NCI-H510A (cell line): ENCODE measurements at places on chromosomes 1 and 21.

GRCh38 chr21:25464275-25464674, 143.0 kb downstream of the MRPL39 start:
- no peak for DNase-seq

- DNase-seq: no peak
These were observed 109.5 kb upstream of the LMO4 start for GRCh38 chr1:87219141-87219540.

- no peak for DNase-seq
These were observed 106.0 kb downstream of the PTPRU start for GRCh38 chr1:29342351-29342750.

DNA sequence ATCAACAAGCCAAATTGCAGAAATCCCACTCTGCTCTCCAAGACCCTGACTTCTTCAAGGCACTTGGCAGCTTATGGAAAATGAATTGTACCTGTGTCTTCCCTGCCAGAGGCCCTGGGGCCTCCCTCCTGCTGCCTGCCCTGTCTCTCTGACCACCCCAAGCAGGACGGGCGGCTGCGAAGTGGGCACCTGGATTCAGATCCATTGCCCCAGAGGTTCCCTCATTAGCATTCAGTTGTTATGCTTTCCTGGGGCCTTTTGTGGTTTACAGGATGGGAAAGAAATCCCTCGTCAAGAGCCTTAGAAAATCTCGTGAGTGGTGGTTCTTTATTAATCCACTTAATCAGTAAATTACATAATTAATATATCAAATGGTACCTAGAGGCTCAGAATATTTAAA, 179.3 kb downstream of the TNR start:
- DNase-seq: no peak

- no peak for DNase-seq
These were observed 166.4 kb downstream of the PSMG1 start for GRCh38 chr21:39016740-39017315.

GRCh38 chr1:44924835-44925464, 61.4 kb downstream of the EIF2B3 start:
- DNase-seq: no peak

DNA sequence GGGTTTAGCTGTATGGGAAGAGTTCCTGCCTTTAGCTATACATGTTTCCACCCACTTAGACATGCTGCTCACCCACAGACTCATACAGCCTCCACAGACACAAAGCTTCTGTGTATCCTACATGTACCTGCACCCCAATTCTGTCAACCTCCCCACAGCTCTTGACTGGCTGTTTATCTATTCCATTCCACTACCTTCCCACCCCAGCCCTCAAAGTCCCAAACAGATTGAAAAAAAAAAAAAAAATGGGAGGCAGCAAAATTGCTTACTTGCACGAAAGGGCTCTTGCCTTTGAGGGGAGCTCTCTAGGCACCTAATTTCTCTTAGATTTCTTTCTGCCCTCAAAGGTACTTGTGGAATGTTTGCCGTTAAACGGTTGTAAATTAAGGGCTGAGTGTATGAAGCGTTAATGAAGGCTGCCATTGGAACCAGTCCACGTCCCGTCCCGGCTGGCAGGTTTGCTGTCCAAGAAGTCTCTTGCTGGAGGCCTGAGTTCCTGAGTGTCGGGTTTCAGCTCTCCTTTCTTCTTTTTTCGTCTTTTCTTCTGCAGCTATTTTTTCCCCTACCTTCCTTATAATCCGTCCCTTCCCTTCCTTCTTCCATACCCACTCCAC, 43.6 kb downstream of the PBX1 start:
- no peak for DNase-seq

DNA sequence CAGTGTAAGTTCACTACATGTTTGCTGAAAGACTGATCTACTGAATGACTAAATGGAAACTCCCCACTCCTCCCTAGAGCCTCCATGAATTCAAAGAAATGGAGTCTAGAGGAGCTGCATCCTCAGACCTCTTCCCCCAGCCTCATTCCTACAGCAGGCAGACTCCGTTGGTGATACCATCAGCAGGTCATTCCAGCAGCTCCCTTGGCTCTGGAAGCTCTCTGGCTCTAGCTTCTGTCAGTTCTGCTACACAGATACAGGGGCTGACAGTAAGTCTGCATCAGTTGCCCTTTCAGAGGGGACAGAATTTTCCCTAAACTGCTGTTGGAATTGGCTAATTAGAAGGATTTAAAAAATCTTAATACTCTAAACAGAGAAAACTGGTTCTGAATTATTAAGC, 31.7 kb upstream of the DMRTA2 start:
- no peak for DNase-seq

- no peak for DNase-seq
These were observed 23.4 kb upstream of the ARF1 start for GRCh38 chr1:228058949-228059633.

GRCh38 chr1:62875676-62876075, 91.7 kb downstream of the ATG4C start:
- no peak for DNase-seq

GRCh38 chr1:7376676-7377075, 394.4 kb upstream of the VAMP3 start:
- no peak for DNase-seq

GRCh38 chr1:84206375-84206774, 62.3 kb downstream of the PRKACB start:
- DNase-seq: no peak

GRCh38 chr1:62306065-62306464, 13.2 kb downstream of the KANK4 start:
- no peak for DNase-seq

DNA sequence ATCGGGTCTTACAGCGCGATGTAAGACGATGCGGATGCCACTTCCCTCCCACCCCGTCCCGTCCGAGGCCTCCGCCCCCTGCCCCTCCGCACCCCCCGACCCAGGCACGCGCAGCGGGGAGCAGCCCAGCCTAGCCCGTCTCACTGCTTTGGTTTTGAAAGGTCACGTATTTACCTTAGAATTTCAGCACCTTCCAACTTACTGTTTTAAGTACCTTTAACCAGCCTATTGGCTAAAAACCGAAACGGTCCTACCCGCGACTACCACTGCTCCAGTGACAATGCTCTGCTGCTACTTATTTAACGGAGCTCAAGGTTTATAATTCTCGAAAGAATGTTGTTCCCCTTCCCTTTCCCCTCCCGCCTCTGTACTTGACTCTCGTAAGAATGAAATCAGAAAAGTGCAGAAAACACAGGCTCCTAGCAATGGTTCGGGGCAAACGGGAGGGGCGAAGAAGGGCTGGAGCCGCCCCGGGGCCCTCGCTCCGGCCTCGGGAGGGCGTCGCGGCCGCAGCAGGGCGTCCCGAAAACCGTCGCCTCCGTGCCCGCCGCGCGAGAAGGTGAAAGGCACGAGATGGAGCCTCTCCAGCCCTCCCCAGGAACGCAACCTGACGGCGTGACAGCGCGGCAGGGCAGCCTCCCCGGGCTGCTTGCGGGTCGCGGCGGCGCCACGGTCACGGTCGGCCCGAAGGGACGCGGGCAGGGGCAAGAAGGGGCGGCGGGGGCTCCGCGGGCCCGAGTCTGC, 667 bp downstream of the TMEM50B start:
- DNase-seq: no peak

- DNase-seq: no peak
These were observed 24.4 kb downstream of the ADAM30 start for GRCh38 chr1:119871881-119872280.

DNA sequence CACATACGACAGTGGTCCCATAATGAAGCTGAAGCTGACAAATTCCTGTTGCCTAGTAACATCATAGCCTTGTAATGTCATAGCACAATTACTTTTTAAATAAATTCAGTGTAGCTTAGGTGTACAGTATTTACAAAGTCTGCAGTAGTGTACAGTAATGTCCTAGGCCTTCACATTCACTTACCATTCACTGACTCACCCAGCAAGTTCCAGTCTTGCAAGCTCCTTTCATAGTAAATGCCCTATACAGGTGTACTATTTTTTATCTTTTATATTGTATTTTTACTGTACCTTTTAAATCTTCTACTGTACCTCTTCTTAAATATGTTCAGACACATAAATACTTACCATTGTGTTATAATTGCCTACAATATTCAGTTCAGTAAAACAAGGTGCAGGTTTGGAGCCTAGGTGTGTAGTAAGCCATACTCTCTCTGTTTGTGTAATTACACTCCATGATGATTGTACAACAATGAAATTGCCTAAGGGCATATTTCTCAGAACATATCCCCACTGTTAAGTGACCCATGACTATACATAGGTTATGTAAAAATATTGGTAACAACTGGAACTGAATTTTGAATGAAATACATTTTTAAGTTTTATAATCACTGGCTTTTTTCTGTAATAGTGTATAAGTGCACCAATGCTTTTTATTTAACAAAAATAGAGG, 33.5 kb upstream of the ADAM30 start:
- DNase-seq: no peak

DNA sequence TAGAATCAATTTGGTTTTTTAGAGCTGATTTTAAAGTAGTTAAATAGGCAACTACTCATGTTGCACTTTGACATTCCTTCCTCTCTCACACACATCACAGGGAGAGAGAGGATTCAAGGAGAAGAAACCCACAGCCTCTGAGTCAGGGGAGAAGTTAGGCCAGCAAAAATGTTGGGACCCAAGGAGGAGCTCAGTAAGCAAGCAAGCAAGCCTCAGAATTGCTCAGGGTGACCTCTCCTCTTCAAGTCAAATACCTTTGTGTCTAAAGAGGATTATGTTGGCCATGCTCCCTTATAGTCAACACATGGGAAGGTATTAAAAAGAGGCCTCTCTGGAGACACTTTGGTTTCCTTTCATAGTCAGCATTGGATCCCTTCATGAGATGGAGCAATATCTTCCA, 80.5 kb upstream of the WARS2 start:
- no peak for DNase-seq

- DNase-seq: no peak
These were observed 196.5 kb downstream of the DYRK1A start for GRCh38 chr21:37562920-37563640.

DNA sequence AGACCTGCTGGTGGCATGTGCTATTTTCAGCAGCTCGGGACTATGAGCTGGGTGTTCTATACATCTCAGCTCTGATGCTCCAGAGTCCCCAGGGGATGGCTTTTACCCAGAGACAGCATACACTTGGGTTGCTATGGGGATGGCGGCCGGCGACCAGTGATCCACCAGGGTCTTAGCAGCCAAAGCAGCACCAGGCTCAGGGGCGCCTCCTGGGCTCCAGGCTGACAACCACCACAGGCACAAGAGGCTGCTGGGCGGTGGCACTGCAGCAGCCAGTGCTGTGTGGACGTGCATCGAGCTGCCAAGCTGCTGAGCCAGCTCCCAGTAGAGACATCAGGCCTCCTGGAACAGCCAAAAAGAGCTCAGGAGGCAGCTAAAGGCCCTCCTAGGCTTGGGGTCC, 37.6 kb upstream of the CLSTN1 start:
- no peak for DNase-seq

- DNase-seq: no peak
These were observed 430.6 kb downstream of the KIF26B start for GRCh38 chr1:245585252-245585959.

DNA sequence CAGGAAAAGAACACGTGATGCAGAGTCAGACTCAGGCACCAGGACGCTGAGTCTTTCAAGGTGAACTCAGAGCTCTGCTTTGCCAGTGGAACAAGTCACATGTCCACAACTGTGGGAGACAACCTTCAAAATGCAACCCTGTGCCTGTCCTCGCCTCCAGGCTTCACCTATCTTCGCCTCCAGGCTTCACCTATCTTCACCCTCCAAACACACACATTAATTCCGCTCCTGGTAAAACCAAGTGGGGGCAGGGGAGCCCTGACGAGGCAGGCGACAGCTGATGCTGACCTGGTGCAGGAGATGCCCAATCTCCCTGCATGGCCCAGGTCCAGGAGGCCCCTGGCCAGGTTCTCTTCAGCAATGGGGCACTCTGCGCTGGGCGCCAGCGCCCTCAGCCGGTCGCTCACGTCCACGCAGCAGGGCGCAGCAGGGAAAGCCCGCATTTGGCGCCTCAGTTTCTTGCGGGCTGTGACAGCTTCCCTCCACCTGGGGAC, 28.0 kb upstream of the LSS start:
- DNase-seq: no peak

GRCh38 chr1:180211156-180211859, 18.8 kb upstream of the LHX4 start:
- DNase-seq: no peak

- DNase-seq: no peak
These were observed 26.9 kb downstream of the KRTAP19-8 start for GRCh38 chr21:31011412-31011811.
